ENCODE measurements at places on chromosomes 11 and 22.

DNA sequence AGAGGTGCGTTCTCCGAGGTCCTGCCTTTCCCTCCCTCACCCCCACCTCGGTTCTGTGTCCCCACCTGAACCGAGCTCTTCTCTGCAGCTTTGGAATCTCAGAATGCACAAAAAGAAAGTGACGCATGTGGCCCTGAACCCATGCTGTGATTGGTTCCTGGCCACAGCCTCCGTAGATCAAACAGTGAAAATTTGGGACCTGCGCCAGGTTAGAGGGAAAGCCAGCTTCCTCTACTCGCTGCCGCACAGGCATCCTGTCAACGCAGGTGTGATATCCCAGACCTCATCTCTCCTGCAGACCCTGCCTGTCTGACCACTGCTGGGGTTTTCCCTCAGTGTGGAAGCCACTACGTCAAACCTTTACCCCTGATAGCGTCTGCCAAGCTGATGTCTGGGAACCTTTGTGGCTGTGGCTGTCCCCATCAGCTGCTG, 13.9 kb downstream of the ACP2 start:
- no peak for DNase-seq

DNA sequence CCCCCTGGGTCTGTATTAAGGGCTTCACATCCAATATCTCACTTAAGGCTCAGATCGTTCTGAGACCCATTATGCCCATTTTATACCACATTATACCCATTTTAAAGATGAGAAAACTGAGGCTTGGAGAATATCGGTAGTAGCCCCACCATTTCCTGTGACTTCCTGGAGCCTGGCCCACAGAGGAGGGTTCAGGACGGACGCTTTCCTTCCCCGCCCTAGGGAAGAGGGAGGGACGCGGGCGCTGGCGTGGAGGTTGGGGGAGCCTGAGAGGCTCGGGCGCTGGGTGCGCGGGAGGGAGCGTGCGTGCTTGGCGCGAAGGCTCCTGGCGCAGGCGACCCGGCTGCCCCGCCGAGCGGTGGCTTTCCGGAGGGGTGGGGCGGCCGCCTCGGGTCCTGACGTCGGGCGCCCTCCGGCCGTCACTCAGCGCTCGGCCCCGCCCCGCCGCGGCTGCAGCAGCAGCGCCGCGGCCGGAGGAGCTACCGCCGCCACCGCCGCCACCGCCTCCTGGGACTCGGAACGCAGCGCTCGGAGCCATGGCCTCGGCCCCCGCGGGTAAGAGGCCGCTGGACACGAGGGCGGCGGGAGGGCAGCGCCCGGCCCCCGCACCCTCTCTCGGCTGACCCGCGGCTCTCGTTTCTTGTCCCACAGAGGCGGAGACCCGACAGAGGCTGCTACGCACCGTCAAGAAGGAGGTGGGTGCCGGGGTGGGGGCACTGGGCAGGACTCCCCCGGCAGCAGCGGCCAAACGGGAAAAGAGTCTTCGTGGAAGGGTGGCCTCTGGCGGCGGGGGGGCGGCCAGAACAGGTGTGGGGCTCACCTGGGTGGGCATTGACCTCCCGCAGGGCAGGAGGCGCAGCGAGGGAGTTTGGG, at the start of gene SGSM1:
SGSM1 (plus strand) TSS at position 422 of the 873 bp plus-strand sequence; CDS start at position 537, 115 bp downstream.
- DNase-seq, result peak; percentile 81

GRCh38 chr11:11521306-11522002, 100.4 kb downstream of the GALNT18 start:
- no peak for DNase-seq

DNA sequence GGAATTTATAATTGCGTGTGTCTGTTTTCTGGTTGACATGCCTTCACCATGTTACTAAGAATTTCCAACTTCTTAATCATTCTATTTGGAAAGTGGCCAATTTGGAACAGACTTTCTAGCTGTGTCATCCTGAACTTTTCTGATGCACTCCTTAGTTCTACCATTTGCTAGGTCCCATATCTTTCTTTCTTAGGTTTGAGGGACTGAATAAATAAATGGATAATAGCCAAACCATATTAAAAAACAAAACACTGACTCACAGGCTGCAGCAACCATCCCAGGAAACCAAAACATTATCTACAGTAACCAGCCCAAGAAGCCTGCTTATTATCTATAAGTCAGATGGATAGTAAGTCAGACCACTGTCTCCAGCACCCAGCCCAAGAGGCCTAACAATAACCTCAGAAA, 57.5 kb upstream of the PLET1 start:
- no peak for DNase-seq

GRCh38 chr22:48851933-48852549, 975.6 kb downstream of the BRD1 start:
- DNase-seq, result peak; percentile 13

DNA sequence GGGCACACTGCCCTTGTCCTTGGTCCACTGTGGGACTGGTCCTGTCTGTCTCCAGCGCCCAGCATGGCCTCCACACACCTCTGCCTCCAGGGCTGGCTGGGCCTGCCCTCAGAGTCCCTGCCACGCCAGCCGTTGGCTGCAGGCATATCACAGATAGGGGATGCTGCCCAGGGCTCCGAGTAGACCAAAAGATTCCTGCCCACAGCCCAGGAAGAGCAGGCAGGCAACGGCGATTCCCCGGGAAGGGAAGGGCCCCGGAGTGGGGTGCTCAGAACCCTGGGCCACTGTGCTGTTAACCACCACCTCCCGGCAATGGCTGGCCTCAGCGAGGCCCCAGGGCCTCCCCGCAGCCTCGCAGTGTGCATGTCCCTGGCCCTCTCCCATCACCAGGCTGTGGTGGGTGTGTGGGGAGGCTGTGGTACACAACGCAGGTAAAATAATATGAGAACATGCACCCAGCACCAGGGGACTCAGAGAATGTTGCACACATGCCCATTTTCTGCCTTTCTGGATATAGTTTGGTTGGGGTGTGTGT, 2.2 kb downstream of the IFITM5 start:
- DNase-seq, result peak; percentile 33

DNA sequence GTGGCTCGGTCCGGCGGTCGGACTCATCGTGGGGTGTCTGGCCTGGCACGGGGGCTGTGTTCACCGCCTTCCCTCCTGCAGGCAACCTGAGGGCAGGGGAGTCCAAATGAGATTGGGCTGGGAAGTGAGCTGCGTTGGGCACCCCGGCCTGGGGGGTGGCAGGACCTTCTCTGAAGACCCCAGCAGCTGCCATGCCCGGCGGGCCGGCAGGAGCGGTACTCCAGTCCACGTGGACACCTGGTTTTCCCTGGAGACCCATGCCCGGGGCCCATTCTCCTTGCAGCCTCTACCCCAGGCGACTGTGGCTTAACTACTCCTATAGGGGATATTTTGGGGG, 24.5 kb downstream of the LRRC10B start:
- DNase-seq, result no peak

DNA sequence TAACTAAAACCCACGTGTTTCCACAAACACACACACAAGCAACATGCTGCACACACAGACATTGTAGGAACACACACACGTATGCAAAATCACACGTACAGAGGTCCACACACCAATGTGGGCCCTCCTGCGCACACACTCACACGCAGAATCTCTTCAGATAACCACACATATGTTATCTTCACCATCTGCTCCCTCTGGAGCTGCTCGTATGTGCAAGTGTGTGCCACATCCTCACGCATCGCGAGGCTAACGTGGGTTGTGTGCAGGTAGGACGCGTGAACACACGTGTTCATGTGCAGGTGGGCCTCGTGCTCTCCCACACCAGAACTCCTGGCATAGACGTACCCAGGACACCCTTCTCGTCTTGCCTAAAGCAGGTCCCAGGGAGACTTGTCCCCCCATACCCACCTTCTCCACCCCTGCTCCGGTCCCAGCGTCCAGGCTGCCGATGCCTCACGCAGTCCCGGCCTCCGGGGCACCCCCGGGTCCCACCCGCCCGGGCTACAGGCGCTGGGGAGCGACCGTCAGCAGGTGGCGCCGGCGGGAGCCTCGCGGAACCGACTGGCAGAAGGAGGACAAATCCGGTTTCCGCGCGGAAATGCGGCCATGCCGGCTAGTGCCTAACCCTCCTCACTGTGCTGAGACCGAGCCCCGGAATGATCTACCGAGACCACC, 10.3 kb upstream of the IGSF9B start:
- peak; percentile 65 for DNase-seq

GRCh38 chr11:78717041-78717440, 142.4 kb upstream of the NARS2 start:
- no peak for DNase-seq

GRCh38 chr11:128205796-128206195, 381.6 kb downstream of the ETS1 start:
- no peak for DNase-seq

- DNase-seq, result no peak
Measured at GRCh38 chr11:119982517-119983239, 155.2 kb downstream of the TRIM29 start.

DNA sequence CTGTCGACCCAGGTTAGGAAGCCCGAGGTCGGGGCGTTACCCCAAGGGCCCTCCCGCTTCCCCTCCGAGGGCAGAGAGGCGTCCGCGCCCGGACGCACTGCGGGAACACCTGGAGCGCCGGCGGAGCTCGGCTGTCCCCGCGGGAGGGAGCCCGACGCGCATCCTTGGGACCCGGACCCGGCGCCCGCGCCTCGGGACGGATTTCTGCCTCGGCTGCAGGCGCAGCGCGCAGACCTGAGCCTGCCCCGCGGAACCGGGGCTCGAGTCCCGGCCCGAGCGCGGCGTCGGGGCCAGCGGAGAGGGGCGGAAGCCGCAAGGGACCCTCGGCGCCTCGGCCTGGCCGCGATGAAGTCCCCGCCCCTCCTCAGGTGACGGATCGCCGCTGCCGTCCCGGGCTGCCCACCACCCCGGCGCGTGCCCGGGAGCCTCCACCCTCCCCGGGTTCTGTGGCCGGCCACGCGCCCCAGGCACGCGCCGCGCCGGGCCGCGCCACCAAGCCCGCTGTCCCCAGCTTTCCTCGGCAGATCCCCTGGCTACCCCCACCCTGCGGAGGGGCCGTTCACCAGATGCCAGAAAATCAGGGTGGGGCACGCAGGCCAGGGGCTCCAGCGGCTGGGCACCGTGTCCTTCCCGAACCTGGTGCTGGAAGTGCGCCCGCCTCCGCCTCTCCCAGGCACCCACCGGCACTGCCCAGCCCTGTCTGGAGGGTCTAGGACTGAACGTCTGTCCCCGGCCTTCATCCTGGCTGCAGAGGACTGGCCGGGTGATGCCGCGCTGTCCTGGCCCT, 410 bp downstream of the GLB1L3 start:
- peak; percentile 37 for DNase-seq

DNA sequence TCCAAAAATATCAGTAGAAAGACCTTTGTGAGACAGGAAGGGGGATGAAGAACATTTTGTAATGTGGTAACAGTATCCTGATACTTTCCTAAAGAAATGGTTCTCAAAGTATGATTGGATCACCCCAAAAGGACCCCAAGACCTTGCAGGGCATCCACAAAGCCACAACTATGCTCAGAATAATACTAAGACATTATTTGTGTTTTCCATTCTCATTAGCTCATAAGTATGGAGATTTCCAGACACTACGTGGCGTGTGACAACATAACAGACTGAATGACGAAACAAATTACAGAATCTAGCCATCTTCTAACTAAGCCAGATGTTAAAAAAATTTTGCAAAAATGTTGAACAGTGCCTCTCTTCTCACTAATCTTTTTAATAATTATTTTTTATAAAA, 24.9 kb downstream of the CHEK2 start:
- DNase-seq, result no peak

- DNase-seq, result no peak
Measured at GRCh38 chr11:64316672-64317324, 561 bp downstream of the TRMT112 start.

DNA sequence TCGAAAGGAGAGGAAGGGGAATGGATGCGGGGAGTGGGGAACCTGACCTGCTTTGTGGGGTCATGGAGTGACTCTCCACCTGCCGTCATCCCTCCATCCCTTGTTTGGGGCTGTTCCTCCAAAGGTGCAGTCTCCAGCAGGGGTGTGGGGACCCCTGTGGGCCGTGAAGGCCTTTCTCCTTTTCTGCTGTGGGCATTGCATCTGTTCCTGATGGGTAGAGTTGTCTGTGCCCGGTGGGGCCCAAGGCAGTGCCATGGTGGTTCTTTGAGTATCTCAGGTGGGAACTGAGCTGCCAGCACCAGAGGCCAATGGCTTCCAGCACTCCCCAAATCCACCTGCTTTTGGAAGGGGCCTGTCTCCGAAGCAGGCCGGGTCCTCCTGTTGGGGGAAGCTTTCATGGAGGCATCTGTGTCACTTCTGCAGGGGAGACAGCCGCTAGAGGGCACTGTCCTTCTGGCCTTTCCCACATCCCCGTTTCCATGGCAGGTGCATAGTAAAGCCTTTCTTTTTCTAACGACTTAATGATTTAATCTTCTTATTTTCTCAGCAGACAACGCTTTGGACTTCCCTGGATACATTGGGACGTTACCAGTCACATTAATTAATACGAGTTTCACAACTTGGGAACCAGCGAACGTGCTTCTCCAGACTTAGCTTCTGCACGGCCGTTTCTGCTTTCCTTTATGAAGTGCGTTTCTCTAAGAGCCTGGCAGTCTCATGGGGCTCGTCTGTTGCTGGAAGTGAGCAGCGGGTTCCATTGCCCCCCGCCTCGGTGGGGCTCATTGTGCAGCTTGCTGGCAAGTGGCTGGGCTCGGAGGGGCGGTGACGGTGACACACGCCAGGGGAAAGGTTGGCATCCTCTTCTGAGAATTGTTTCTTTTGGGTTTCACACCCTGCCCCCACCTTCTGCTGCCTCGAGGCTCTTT, 57.1 kb downstream of the PARVB start:
- peak; percentile 68 for DNase-seq
